Karpas-422 (cell line): ENCODE measurements at places on chromosomes 3 and 15. TPM values are rescaled to one million over a fixed set of nuclear protein-coding genes. Genes with fewer than 3 reads are reported as not detected.

GRCh38 chr3:102741105-102741504 lies 306.3 kb downstream of the ZPLD1 start:
- DNase-seq = no peak

- DNase-seq = no peak
These were observed 134.4 kb downstream of the PDE8A start for GRCh38 chr15:85116066-85116465.

GRCh38 chr15:88657326-88658069 lies 18.7 kb downstream of the ISG20 start:
- DNase-seq = peak; percentile 50

DNA sequence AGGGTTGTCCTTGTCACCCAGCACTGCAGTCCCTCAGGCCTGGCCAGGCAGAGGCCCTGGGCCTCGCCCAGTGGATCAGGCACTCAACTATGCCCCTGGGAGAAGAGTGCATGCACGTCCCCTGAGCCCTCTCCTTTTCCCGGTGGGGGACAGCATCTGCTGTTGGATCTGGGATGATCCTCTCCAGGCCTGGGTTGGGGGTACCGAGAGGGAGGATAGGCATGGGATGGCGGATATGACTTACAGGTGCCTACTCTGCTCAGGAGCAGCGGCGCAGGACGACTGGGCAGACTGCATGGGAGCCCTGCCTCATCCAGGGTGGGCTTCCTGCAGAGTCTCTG lies 9.0 kb upstream of the APBA2 start:
- no peak for DNase-seq

The DNAH1 gene
- total RNA-seq = 2.9 and 8.3 TPM in 2 replicates

The GALNT15 gene
- not detected in 2 replicates for total RNA-seq
